ENCODE measurements at places on chromosomes 2 and 18.

DNA sequence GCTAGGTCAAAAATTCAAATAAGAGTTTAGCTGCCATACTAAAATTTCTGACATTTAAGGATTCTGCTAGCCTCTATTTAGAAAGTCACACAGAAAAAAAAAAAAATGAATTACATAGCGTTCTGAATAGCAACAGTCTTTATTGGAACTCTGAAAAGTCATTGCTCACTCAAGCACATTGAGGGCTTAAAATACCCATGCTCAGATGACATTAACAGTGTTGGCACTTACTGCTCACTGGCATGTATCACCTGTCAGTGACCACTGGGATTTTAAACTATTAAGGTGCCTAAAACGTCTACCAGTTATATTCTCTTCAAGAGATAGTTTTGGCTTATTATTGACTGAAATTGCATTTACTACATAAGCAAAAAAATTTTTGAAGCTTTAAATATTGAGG lies 468.0 kb upstream of the SPHKAP start:
- DNase-seq, result no peak

- no peak for DNase-seq
Observed at GRCh38 chr2:100561191-100561590, 1.6 kb upstream of the PDCL3 start.

- no peak for DNase-seq
Observed at GRCh38 chr2:230124757-230125431, 56.2 kb upstream of the SLC16A14 start.

- no peak for DNase-seq
Observed at GRCh38 chr2:112118148-112118547, 20.0 kb upstream of the FBLN7 start.

- DNase-seq, result peak; percentile 58
Observed at GRCh38 chr2:121080013-121080772, 204.8 kb downstream of the TFCP2L1 start.

DNA sequence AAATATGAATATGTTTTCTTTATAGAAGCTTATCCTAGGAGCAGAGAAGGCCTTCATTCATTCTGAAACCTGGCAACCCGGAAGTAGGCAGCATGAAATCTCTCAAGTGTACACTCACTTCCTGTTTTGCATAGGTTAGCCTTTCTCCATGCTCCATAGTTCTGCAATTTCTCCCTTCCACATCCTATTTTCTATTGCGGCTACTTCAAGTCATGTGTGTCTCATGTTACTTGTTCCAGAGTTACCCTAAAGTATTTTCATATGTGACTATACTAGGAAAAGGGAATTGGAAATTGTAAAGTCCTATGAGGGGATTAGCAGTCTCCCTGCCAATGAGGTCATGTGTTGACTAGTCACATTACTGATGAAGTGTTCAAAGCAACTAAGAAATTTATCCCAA lies 320.6 kb downstream of the NCKAP5 start:
- DNase-seq, result no peak

- DNase-seq, result no peak
Observed at GRCh38 chr2:162731917-162732804, 106.4 kb downstream of the KCNH7 start.

- no peak for DNase-seq
Observed at GRCh38 chr2:58543442-58543841, 302.3 kb upstream of the FANCL start.

- DNase-seq, result no peak
Observed at GRCh38 chr2:9018534-9018933, 15.1 kb upstream of the MBOAT2 start.
